ENCODE measurements at places on chromosomes 4 and X.
A peak's percentile ranks its signal among the peaks of the same experiment; 100 is the strongest.

DNA sequence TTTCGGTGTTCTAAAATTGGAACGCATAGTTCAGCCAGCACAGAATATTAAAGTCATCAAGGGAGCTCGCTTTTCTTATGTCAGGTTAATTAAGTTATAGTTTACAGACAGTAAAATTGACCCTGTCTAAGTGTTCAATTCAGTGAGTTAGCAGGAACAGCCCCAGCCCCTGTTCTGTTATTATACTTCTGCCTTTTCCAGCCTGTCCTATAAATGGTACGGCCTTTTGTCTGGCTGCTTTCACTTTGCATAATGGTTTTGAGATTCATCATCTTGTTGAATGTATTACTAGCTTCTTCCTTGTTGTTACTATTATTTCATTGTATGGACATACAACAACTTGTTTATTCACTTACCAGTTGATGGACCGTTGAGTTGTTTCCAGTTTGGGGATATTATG, 9.5 kb downstream of the CXCL13 start:
- DNase-seq: no peak

DNA sequence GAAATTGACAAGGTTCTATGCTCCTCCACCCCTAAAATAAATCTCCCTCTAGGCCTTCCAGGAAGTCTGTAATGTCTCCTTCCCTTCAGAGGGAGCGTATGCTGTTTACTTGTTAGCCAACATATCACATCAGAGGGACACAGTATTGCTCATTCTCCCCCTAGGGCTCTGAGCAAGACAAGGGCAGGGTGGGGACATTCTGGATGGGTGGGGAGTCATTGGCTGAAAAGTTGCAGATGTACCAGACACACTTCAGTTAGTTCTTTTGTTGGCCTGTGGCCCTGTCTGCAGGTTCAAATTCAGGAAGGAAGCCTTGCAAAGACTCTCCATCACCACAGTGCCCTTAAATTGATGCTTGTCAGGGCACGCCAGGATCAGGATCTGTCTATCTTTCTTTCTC, 106.3 kb upstream of the TEX13D start:
- DNase-seq: no peak

GRCh38 chr4:99833756-99834155, 17.1 kb downstream of the DAPP1 start:
- no peak for DNase-seq

DNA sequence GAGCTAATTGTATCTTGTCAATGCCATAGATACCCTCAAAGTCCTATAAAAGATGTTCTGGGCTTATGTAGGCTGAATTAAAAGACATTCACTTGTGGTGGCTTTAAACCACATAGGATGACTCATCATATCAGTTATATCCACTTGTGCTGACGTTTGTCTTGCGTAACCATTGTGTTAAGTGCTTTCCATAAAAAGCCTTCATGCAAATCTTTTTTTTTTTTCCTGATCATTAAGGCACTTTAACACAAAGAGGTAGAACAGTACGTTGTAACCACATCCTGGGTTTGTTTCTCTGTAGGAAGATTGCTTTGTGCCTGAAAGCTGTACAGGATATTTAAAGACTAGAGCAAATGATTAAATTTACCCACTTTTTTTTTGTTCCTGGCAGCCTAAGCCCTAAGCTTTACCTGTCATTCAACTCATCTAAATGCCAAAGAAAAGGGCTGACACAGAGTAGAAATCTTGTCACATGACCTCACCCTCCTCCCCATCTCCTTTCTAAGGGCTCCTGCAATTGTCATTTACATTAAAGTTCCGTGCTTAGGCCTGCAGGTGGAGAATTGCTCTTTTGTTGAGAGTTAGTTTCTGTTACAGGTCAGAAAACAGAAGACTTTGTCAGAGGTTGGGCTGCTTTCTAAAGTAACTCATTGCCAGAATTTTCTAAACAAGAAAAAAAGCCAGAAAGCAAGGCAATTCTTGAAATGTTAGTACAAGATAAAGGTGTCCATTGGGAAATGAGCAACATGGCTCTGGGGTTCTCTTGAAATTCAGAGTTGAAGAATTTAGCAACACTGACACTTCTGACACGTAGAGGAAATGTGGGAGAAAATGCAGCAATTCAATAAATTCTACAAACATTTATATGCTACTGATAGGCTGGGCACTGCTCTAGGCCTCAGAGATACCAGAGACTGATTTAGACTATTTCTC, 555.6 kb downstream of the PPARGC1A start:
- DNase-seq: no peak

DNA sequence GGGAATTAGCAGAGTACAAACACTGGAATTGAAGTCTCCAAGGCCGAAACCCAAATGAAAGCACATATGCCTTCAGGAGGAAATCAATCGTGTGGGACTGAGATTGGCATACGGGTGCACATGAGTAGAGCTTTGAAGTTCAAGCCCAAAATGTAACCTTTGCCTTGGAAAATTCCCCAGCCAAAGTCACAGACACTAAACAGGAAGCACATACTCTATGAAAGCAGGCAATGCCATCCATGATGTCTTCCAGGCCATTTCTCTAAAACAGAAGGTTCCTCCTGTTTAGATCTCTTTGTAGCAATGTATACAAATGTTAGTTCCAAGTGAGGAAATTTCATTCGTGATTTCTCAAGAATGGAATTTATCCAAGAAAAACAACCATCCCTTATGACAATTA, 162.5 kb downstream of the COL4A6 start:
- no peak for DNase-seq

DNA sequence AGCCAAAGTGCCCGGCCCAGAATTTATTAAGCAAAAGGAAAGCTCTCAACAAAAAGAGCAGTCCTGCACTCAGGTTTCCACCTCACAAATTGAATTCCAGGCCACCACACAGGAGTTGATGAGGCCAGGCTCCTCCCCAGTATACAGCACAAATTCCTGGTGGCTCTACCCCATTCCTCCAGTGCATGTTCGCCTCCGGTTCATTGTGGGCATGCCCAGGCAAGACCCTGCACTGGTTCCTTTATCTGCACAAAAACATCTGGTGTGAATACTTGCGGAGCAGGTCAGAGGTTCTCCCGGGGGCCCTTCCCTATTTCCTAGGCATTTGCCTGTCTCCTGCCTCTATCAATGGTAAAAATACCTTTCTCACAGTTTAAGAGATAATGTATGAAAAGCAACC, 195.2 kb upstream of the ANXA10 start:
- DNase-seq: no peak

DNA sequence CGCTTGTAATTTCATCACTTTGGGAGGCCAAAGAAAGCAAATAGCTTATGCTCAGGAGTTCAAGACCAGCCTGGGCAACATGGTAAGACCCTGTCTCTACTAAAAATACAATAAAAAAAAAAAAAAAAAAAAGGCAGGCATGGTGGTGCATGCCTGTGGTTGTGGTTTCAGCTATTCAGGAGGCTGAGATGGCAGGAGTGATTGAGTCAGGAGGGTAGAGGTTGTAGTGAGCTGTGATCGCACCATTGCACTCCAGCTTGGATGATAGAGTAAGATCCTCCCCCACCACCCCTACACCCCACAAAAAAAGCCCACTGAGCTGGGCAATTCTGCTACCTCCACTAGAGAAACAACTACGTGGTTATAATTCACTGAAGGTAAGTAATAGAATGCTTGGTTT, 118.8 kb upstream of the PCDH18 start:
- DNase-seq: no peak

DNA sequence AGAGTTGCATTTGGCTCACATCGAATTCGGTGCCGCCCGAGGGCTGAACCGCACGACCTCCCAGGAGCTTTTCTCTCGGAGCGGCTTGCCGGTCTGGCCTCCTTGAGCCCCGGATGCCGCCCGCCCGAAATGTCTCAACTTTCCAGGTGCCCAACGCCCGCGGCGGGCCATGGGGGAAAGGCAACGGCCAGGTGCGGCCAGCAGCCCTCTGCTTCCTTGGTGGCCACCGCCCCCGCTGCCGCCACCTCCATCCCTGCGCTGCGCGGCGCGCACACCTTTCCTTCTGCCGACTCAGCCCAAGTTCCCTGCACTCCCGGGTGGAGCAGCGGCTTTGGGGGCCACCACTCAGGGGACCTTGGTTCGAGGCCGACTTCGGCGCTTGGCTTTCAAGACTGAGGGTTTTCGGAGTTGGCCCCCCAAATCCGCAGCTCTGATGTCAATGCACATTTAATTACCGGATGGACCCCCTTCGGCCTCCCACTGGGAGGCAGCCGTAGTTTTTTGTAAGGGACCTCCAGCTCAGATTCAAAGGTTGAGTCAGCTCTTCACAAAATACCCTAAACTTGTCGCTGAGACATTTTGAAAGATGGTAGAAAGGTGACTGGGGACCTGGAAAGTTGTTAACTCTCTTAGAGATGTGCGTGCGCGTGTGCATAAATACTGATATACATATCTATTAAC, 1.1 kb downstream of the AFF2 start:
- DNase-seq: no peak

DNA sequence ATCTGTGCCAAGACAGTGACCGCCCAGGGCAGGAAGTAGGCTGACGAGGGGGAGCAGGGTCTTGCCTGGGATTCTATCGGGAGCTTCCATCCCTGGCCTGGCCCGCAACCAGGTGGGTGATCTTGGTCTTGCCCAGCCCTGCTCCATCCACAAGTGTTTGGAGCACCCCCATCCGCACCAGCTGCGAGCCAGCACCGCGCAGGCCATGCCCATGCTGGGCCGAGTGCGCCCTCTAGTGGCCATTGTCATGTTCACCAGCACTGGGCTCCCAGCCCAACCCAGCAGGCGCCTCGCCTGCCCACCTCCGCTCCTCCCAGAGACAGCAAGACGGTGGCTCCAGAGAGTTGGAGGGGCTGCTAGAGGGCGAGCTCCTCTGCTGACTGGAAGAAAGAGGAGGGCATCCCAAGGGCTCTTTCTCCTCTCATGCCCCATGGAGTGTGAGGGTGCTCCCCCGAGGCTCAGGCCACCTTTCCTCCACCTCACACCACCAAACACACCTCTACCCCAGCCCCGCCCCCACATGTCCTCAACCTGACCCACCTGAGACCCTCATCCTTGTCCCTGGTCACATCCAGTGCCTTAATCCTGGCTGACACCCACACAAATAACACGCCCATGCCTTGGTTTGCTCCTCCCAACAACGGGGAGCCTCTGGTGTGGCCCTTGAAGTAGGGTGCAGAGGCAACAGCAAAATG, 9.8 kb upstream of the ATP2B3 start:
- peak; percentile 28 for DNase-seq

DNA sequence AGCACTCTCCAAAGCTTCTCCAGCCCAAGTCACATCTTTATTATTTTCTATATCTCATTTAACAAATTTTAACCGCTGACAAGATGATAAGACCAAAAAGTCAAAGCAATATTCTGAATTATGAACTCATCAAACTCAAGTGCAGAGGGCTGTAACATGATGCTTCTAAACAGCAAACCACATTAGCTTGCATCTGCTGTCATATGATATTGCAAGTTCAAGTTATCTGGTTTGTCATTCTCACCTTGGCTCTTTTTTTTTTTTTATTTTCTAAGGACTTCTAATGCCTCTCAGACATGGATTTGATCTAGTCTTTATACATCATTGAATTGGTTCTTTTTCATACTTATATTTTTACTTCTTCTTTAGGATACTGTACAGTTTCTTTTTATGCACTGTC, 93.4 kb downstream of the SLC10A7 start:
- DNase-seq: no peak

DNA sequence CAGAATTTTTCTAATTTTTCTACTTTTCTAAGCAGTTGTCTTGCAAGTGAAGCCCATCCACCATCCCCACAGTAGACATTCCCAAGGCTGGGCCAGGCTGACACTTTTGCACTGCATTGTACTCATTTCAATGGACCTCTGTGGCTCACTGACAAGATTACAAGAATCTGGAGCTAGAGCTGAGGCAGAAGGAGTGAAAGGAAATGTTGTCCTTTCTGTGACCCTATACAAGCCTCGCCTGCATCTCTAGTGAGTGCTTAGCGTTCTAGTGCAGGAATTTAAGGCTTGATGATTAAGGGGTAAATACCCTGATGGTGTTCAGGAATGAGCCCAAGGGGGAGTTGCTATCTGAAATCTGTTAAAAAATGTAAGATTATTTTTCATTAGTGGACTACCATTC, 6.3 kb downstream of the MAGED1 start:
- DNase-seq: no peak

GRCh38 chr4:142480244-142480643, 365.9 kb downstream of the INPP4B start:
- no peak for DNase-seq

DNA sequence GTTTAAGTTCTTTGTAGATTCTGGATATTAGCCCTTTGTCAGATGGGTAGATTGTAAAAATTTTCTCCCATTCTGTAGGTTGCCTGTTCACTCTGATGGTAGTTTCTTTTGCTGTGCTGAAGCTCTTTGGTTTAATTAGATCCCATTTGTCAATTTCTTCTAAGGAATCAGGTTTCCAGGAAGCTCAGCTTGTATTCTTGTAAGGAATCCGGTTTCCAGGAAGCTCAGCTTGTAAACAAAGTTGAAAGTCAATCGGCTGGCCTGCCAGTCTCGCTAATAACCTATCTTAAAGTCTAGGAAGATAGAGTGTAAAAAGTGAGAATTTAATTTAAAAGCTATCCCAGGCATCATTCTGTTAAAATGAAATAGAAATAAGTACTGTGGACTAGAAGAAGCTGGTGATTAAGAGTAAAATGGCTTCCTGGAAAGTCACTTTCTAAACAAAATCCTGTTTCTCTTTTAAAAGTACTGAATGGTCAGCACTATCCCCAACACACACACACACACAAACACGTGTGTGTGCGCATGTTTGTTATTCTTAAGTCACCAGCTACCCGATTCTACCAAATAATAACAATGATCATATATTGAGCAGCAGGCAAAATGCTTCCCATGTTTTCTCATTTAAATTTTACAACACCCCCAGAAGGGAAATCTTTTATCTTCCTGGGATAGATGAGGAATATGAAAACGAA, 171.7 kb downstream of the PAPSS1 start:
- no peak for DNase-seq

DNA sequence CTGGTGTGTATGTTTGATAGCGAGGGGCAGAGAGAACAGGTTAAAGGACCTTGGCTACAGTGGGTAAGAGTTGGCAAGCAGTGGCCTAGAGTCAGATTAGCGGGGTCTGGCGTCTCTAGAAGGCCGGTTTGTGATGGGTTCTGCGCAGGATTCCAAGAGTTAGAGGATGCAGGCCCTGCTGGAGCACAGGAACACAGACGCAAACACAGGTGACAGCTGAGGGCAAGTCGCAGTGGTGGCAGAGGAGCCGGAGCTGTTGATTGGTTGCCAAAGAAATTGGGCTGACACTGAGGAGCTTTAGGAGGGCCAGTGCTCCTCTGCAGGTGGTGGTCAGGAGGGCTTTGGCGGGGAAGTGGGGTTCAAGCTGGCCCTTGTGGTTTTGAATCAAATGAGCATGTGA, 3.8 kb downstream of the TADA2B start:
- DNase-seq: no peak

DNA sequence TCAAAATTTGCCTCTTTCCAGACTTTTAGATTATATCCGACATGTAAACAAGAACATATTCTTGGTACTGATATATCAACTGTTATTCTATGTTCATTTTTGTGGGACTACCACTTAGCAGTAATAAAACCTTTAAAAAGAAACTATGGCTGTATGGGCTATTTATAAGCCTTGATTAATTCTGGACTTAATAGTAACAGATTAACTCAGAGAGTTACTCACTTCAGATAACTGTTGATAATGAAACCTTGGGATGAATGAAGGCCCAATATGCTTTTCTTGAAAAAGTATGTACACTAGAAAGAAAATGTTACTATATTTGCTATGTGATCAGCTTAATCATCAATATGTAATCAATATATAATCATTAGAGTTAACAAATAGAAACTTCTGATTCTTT, 595.9 kb upstream of the BOD1L1 start:
- no peak for DNase-seq

All from amygdala (tissue), 56 donors.